H4 (cell line): ENCODE measurements at places on chromosomes 2 and 18. TPM values are rescaled to one million over a fixed set of nuclear protein-coding genes. Genes with fewer than 3 reads are reported as not detected.

The KLHL29 gene
- 1.8 and 2.1 TPM in 2 replicates for total RNA-seq

The PAIP2B gene
- total RNA-seq = 1.1 and 1.7 TPM in 2 replicates

- DNase-seq = no peak
These were observed 10.0 kb downstream of the SH3RF3 start for GRCh38 chr2:109139002-109139401.

The TEX44 gene
- not detected in 2 replicates for total RNA-seq

GRCh38 chr18:2970772-2971659 is 41.9 kb downstream of the LPIN2 start:
- DNase-seq = no peak

DNA sequence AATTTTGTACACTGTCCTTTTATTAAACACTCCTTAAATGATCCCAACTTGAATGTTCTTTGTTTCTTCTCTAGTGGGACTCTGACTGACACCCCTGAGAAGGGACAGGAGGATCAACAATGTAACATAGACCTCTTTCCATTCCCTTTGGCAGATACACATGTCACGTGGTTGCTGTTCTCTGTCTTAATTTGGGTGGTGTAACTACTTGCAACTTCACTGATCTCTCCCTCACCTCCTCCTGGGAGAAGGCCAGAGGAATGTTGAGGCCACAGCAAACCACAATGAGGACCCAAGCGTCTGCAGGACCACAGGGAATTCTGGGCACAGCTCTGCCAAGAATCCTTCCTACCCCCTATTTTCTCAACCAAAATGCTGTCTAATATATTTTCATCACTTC is 205.6 kb downstream of the RTP5 start:
- peak; percentile 92 for DNase-seq

DNA sequence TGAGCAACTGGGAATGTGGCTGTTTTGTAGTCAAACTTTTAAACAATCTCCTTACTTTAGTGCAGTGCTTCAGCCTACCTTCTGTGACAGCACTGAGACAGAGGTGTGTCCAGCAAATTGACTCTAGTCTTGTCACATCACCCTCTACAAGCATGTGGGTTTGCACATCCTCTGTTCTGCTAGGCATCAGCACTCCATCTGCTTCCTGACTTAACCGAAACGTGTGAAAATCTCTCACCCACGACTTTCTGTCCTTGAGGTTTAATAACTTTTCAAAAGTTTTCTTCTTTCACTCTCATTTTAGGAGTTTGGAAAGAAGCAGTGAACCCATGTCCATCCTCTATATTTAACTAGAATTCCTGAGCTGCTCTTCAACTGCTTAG is 42.6 kb downstream of the TTR start:
- no peak for DNase-seq

DNA sequence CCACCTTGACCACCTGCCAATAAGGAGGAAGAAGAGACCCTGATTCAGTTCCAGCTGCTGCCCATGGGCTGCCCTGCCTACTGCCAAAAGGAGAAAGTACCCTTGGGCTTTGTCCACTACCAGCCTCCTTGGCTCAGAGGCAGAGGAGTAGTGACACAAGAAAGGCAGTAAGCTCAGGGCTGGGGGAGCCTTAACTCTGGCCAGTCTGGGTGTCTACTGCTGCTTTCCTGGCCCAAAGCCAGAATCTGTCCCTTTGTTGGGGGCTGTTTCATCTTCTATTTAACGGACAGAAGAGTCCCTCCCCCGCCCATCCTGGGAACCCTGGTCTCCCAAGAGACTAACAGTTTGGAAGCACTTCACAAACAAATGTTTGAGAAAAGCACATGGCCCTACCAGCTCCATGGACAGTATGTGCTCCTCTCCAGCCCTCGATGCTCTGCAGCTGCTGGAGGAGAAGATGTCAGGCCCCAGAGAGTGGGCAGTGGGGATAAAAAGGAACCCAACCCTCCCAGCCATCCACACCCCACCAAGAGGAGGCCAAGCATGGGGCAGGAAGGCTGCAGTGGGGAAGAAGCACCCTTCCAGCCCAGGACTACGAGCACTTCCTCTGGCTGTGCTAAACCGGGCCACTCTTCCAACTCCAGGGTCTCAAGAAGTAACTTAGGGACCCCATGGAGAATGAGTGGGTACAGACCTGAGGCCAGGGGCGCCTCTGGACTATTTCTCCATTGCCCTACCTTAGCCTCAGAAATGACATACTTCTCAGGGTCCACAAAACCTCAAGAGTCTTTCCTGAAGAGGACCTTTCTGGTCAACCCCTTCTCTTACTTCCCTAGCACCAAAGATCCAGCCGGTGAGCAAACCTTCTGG is 1.2 kb downstream of the ATG9A start:
- DNase-seq = no peak

GRCh38 chr2:88659538-88659915 is 31.9 kb upstream of the RPIA start:
- peak; percentile 96 for DNase-seq

DNA sequence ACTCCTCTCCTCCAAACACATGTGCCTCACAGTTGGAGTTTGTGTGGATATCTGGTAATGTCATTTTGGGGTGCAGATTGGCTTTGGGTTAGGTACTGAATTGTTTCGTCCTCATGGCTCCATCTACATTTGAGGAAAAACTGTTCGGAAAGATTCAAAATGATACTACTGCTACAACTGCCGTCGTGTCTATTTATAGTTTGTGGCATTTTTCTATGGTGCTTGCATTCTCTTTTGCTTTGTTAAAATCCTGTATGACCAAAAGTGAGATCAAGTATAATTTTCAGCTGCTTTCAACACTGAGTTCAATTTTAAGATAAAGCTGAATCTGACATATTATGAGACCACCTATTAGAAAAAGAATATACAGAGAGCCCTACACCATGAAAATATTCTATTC is 176.3 kb upstream of the DSEL start:
- no peak for DNase-seq

The CTAGE1 gene
- not detected in 2 replicates for total RNA-seq

DNA sequence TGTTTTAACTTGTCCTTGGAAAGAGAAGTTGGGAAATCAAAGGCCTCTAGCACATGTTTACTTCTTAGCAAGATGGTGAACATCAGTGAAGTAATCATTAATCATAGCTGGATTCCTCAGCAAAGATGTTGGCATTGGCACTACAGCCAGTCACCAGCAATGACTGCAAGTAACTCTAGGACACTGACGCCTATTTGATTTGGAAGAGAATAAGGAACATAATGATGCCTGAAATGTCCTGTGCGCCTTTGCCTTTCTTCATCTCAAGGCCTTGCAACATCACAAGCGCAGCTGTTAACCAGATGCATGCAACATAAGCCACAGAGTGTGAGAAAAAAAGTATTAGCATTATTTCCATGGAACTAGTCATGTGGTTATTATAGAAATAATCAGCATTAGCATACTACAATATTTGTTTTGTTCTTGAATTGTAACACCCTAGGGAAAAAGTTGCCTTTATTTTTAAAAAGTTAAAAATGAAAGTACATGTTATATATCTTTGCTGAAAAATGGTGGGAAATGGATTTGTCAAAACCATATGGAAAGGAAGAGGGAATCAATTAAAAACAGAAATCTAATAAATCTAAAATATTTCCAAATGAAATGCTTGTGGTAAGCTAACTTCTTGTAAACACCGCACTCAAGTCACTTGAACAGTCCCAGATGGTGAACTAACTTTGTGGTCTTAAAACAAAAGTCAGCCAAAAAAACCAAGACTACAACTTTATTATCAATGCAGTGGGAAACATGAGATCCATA is 55.6 kb downstream of the THADA start:
- peak; percentile 30 for DNase-seq

DNA sequence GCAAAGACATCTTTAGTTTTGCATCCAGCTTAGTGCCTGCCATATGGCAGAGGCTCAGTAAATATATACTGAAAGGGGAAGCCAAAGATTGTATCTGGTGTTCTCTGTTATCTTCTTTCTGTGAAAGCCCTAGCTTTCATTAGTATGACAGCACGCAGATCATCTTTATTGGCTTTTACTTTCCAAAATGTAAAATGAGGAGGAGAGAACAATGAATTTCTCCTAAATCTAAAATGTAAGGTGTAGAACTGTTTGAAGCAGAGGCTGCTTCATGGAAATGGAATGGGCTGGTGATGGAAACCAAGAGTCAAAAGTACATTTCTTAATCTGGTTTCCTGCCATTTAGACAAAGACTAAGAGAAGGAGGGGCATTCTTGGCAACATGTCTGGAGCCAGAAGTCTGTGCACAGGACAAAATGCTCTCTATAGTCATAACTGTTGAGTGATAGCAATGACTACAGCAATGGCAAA is 1029.9 kb upstream of the PIK3C3 start:
- no peak for DNase-seq

GRCh38 chr2:191783416-191783815 is 63.5 kb downstream of the CAVIN2 start:
- no peak for DNase-seq
